ENCODE measurements at places on chromosomes 2 and 18.

DNA sequence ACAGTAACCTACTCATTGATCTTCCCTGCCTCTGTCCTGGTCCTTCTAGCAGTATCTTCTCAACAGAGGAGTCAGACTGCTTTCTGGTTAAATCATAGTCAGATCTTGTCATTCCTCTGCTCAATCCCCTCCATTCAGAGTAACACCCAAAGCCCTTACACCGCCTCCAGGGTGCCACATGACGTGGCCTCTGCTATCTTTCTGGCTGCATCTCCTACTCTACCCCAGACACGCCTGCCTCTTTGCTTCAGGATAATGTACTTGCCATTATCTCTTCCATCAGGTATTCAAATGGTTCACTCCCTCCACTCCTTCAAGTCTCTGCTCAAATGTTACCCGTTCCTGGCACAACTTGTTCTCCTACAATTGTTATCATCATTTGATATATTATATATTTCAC is 36.3 kb upstream of the ACVR2A start:
- no peak for DNase-seq

GRCh38 chr2:45072862-45073237 is 63.6 kb upstream of the SIX2 start:
- DNase-seq = no peak

DNA sequence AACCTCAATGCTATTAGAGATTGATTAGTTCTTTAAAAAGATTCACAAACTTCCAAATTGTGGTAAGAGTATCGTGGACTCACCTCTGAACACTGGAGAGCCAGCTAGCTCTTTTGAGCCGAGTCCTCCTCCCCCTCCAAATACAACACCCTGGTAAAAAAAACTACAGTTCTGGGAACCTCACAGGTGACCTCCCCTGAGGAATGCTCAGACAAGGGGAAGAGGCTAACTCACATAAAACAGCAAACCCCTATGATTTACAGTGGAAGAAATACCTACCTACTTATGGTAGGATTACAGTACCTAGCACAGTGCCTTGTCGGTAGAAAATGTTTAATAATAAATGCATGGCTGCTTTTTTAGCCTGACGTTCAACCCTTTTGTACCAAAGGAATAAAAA is 8.4 kb downstream of the ZNF24 start:
- no peak for DNase-seq

DNA sequence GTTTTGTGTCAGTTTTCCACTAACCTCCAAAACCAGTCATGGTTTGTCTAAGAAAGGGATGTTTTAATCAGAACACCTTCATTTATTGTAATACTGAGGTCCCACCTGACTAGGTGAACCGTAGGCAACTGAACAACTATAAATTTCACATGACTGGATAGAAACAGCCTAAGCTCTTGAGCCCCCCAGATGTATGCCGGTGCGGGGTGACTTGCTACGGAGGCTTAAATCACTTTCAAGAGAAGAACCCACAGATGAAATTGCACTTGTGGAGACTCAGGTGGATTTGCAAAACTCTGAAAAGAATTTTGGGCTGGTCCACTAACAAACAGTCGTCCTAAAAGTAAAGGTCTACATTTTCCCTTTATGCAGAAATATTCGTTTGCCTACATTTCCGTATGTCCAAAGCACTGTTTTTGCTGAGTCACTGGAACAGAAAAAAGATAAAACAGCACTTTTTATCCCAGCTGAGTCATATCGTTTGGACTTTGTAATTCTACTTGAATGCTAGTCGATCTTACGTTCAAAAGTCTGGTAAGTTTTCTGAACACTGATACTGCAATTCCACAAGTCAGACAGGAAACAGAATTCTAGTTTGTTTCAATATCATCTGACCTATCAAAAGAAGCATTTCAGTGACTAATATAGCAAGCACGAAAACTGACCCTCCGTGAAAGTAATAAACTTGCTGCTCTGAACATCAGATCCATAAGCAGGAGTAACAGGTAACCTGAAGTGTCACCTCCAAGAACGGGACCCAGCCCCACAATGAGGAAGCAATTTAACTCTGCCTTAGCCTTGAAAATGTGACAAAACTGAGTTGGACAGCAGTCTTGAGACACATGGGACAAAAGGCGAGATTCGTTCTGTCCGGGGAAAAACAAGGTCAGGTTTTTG is 18.1 kb downstream of the ZNF516 start:
- no peak for DNase-seq

GRCh38 chr2:8276026-8276425 is 405.8 kb upstream of the ID2 start:
- no peak for DNase-seq

DNA sequence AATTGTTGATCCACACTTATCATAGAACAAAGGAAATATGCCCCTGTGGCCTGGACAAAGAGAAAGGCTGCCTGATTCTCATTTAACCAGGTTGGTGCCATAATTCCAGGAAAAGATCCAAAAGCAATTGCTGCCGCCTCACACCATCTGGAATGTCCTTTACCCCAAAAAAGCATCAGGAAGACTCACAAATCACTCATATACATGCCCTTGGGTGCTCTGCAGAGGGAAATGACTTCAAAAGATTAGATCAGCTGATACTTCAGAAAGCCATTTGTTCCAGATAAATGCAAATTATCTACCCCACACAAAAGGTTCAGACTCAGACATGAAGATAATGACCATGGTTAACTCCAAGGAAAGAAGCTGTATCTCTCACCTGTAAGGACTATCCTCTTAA is 285.8 kb downstream of the C1D start:
- DNase-seq = no peak

DNA sequence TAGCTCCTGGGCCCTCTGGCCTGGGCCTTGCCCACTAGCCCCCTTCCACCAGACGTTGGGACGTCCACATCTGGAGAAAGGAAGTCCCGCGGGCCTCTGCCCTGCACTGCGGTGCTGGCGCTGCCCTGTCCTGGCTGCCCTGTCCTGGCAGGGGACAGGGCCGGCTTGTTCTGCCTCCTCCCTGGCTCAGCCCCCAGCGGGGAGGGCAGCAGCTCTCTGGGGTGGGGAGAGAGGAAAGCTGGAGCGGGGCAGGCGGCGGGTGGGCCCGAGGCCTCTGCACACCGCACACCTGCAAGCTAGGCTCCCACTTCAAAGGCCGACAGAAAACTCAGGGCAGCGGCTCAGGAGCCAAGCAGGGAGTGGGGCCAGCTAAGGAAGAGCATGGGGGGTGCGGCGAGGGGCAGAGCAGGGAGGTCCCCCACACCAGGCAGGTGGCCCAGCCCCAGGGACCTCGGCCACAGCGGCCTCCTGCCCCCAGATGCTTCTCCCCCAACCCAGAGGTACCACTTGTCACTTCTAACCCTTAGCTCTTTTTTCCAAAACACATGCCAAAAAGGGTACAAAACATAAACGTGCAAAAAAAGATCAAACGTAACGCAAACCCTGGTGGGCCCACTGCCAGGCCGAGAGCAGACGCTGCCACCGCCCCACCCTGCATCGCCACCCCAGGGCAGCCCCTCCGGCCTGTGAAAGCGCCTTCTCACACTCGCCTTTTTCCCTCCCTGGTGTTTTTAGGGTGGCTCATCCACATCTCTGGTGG is 13.5 kb downstream of the SNED1 start:
- DNase-seq = no peak

GRCh38 chr18:13597068-13597467 is 129.3 kb downstream of the FAM210A start:
- DNase-seq = no peak

- no peak for DNase-seq
These were observed 69.3 kb upstream of the MEX3C start for GRCh38 chr18:51266773-51267172.

- no peak for DNase-seq
These were observed at the start of gene SERPINE2 for GRCh38 chr2:224039080-224039769. TSS of gene SERPINE2 (minus strand) at chr2:224039286. CDS start at chr2:224001900, 37,386 bp downstream.

DNA sequence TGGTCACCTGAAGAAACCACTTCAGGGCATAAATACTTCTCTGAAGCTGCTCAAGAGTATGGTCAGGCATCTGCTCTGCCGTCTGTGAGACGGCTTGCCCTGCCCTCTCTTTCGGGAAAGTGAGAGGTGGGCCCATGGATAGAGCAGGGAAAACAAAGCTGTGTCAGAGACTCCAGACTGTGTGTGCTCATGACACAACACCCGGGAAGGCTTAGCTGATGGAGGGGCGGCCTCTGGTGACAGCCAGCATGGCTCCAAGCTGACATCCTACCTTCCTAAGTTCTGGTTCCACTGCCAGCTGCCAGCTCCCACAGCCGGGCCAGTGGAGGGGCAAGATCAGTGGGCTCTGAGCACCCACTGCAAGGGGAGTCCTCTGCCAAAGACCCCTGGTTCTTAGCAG is 215.3 kb downstream of the ANKRD30B start:
- no peak for DNase-seq

- DNase-seq = no peak
These were observed 59.9 kb downstream of the INSIG2 start for GRCh38 chr2:118148133-118148532.

DNA sequence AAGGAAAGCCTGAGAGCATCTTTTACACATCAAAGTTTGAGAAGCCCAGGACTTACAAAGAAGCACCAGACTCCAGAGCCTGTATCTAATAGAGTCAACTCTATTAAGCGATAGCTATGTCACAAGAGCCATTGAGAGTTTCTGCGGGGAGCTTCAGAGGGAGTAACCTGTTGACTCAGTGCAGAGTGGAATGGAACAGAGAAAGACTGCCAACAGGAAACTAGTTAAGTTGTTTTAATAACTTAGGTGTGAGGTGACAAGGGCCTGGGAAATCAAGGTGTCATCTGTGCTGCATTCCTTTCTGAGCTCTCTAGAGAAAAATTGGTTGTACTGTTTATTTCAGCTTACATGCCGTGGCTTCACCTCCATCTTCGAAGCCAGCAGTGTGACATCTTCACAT is 513.8 kb upstream of the POU3F3 start:
- no peak for DNase-seq

- no peak for DNase-seq
These were observed 539.4 kb upstream of the CDH2 start for GRCh38 chr18:28716338-28716737.

DNA sequence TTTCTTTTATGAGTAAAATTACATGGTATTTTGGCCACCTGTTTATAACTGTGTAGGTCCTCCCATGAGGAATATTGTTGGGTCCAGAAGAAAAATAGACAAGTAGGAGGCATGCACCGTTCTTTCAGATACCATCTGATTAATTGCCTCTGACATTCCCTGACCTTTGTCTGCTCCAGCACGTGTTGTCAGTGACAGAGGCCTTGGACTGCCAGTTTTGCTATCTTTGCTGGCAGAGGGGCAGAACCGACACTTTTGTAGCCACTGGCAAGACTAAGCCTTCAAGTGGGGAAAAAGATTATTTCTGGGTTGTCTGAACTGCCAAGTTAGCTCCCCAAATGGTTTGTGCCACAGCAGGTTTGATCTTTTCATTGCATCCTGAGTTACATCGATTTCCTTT is 276.9 kb downstream of the CAMKMT start:
- DNase-seq = no peak

- no peak for DNase-seq
These were observed 15.4 kb upstream of the PMAIP1 start for GRCh38 chr18:59884351-59884750.

DNA sequence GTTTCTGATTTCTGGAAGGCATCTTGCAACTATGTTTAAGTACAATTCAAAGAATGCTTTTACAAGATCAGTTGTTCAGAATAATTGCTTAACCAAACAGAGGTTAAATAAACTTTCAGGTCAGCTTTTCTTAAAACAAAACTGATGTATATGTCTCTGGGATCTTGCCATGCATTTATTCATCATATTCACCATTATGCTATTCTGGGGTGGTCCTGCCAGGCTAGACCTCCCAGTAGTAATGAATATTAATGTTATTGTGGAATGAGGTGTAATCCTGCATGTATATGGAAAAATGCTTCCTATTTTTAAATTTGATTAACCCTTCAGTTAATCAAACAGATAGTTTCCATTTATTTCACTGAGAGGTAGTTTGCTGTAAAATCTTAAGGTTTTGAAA is 129.3 kb upstream of the RGPD4 start:
- DNase-seq = no peak

DNA sequence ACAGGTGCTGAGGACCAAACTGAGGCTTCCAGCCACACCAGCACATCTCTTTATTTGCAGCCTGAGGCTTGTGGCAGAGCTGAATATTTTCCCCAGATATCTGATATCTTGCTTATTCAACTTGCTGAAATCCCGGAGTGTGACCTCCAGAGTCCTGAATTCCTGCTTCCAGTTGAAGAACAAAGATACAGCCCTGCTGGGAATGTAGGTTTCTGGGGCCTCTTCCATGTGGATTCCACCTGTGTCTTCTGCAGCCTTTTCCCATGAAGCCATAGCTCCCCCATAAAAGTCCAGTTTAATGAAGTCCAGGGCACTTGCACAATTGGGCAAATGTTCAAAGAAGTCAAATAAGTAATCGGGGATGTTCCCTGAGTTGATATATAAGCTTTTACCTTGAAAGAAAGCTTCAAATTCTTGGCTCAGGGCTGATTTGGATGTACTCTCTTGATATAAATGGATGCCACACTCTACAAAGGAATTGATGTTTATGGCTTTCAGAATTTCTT is 14.9 kb downstream of the NLRC4 start:
- DNase-seq = no peak

GRCh38 chr2:75222527-75222926 is 23.2 kb upstream of the TACR1 start:
- DNase-seq = no peak

GRCh38 chr2:98698896-98699295 is 32.0 kb downstream of the MGAT4A start:
- DNase-seq = no peak

DNA sequence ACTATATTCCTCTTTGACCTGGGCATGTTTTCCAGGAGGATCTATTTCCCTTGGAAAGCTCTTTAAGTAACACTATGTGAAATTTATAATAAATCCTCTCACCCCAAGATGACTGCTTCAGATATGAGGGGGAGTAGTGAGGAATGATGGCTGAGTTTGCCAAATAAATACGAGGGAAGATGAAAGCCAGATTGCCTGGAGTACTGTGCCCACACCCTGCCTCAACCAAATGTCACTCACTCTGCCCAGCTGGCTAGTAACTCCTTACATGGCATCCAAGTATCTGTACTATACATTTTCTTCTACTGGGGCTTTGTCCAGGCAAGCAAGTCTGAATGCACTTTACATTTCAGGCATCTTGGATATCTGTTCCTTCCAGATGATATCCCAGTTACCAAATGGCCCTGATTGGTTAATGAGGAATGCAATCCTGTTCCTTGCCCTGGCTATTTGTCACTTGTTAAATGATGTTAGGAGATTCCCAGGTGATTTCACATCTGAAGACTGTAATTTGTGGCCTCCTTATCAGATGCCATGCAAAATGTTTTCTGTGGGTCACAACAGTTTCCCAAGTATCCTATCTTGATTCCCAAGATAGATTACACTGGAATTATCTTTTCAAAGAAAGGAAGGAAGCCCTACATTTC is 191.8 kb downstream of the IKZF2 start:
- DNase-seq = no peak
